ENCODE measurements at places on chromosomes 12 and 14.

DNA sequence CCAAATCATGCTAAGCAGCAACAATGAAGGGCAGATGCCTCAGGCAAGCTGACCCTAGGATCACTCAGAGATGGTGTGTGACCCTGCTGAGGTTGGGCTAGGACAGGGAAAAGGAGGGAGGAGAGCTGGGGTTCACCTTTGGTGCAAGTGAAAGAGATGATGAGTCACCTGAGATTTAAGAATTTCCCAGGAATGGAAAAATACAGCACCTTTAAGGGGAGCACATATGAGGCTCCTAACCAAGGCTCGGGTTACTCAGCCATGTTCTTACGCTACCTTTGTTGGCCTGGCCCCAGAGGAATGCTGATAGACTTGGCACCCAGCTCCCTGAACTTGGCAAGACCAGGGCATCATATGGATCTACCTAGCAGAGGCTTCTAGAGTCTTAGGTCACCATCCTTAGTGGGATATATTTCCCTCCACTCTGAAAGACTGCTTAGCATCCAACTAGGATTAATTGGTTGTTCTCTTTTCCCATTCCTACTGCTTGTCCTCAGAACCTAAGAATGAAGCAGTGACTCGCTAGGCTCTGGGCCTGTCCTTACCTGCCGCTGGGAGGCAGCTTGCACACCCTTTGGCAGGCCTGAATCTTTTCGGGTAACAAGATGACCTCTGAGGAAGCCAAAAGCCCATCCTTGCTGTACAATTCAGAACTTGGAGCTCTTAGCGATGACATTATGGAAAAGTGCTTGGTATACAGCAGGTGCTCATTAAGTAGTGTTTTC lies 4.0 kb upstream of the NAA25 start:
- DNase-seq = no peak

GRCh38 chr12:25362646-25363045 lies 111.9 kb upstream of the KRAS start:
- no peak for DNase-seq

DNA sequence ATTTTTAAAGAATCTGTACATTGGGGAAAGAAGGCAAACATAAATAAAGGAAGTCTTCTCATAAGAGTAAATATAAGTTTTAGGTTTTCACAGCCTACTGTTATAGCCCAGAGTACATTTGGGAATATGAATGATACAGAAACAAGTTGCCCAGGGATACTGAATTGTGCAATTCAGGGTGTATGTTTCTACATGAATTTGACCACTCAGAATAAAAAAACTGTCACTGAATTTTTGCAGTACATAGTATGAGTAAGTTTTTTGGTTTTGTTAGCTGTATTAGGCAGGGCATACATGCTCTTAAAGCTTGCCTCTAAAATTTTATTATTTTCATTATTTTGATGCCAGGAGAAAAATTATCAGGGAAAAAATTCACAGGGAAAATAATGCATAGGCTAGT lies 6.6 kb upstream of the PCNX4 start:
- DNase-seq = no peak

- peak; percentile 33 for DNase-seq
Measured at GRCh38 chr12:95859947-95860850, 1.4 kb downstream of the SNRPF start.

DNA sequence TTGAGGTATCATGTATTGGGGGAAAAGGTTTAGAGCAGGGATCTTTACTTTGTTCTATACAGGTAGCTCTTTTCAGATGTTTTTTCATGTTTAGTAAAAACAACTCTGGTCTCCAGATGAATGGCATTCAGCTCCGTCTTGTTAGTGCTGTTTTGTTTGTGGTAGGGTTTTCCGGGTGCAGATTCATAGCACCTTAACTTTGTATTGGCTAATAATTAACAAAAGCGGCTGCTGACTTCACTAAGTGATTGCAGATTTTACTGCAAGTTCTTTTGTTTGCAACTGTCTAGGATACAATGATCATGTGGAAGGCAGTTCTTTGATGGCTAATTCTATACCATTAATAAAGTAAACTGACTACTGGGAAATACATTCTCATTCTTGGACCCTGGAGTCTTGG lies 32.2 kb upstream of the BHLHE41 start:
- DNase-seq = no peak

DNA sequence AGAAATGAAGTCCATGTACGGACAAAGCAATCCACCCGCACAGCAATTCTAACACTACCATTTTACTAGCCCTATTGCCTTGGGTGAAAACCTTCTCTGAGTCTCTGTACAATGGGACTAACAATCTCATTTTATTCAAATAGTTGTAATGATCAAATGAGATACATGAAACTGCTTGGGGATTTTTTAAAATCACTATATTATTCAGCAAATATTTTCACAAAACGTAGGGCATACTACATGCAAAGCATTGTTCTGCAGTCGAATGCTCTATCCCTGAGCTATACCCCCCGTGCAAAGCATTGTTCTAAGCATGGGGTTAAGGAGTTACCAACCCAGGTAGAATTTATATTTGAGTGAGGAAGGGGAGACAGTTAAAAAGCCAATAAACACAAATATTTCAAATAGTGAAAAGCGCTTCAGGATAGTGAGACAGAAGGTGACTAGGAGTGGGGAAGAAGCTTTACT lies 554 bp upstream of the ATF7 start:
- DNase-seq = peak; percentile 41

DNA sequence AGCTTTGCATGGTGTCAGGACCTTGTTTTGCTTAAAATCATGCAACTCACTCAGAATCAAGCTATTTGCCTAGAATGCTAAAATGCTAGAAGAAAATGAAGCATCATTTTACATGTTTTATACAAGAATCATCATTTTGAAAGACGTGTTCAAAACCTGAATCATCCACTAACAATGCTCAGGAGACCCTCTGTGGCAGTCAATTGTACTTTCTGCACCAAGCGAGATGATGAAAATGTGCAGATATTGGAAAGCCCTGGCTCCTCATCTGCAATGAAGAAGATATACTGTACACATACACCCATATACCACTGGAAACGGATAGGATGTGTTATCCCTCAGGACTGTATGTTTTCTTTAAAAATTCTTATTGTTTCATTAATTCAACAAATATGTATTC lies 92.7 kb downstream of the DYRK2 start:
- DNase-seq = no peak

GRCh38 chr14:37623971-37624370 lies 28.5 kb downstream of the TTC6 start:
- DNase-seq = no peak

DNA sequence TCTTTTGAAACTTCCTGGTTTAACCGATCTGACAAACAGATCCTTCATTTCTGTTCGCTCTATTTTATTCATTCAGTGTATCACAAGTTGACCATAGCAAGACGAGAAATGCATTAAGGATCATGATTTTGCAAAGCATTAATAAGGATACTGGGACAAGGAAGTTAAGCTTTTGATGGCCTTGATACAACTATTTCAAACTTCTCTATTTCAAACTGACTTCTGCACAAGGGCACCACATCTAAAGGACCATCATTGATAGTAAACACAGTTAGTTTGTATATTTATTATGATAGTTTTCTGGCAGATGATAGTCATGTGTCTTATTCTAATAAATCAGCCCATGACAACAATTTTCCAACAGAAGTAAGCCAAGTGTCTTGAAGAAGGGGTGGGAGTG lies 25.8 kb upstream of the PLXNC1 start:
- no peak for DNase-seq

DNA sequence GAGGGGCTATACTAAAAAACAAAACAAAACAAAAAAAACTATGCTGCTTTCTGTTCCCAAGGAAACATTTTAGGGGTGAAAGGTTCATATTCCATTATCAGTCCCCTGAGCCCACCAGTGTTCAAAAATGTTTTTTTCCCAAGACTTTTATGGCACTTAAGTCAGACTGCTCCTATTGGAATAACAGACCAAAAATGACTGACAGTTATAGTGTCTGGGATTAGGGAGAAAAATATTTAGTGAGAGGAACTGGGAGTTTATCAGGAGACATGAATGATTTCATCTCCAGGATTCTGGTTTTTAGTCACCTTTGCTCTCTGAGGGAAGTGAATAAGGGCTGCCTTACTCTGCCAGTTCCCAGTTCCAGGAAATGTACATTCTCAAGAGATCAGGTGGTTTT lies 68.0 kb downstream of the PDE3A start:
- DNase-seq = no peak

GRCh38 chr12:8057839-8058238 lies 8.3 kb downstream of the C3AR1 start:
- no peak for DNase-seq

GRCh38 chr14:73616831-73617230 lies 4.5 kb downstream of the ACOT6 start:
- no peak for DNase-seq
